ENCODE measurements at places on chromosomes 3 and 15.

DNA sequence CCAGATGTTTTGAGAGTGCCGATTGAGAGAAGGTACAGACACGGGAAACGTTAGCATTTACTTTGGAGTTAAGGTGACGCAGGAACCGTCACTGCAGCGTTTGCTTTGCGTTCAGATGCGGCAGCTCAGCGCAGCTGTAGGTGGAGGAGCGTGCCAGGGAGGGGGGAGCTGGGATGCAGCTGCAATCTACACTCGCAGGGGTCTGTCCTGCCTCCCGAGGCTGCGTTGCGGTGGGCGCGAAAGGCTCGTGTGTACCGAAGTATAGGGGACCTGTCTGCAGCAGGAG lies 425 bp upstream of the FYTTD1 start:
- no peak for DNase-seq

GRCh38 chr3:184354121-184354728 lies 7.2 kb downstream of the CLCN2 start:
- no peak for DNase-seq

- no peak for DNase-seq
Observed at GRCh38 chr15:57746786-57747185, 40.3 kb downstream of the POLR2M start.

DNA sequence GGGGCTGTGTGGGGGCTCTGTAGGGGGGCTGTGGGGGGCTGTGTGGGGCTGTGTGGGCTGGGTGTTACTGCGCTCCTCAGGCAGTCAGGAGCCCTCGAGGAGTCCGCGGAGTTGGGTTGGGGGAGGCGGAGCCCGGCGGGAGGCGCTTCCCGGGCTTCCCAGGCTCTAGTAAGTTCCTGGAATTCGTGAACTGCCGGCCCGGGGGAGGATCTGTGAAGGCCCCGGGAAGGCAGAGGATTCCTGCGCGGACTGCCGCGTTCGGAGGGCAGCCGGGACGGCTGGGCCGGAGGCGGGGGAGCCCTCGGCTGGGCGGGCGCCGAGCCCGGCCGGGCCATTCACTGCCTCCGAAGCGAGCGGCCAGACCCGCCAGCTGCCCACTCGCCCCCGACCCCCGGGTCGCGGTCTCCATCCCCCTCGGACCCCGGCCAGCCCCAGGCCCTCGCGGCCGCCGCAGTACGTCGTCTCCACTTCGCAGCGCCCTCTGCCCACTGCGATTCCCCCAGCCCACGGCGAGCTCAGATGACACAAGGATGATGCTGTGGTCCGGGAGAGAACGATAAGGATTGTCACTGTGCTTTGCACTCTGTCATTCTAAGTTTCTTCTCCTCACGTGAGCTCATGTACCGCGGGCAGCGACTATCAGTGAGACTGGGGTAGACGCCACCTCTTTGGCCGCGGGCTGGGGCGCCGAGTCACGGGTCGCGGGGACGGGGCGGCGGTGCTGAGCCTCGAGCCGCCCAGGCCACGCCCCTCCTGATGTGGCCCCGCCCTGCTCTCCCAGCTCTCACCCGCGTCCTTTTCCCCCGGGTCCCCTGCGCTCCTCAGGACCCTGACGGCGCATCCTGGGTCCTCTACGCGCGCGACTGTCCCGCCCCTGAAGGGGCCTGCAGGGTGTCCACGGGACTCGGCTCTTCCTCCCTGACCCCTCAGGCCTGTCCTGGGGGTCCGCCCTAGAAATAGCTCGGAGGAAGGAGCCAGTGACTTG lies 65.3 kb downstream of the KLF13 start:
- DNase-seq = peak; percentile 24

DNA sequence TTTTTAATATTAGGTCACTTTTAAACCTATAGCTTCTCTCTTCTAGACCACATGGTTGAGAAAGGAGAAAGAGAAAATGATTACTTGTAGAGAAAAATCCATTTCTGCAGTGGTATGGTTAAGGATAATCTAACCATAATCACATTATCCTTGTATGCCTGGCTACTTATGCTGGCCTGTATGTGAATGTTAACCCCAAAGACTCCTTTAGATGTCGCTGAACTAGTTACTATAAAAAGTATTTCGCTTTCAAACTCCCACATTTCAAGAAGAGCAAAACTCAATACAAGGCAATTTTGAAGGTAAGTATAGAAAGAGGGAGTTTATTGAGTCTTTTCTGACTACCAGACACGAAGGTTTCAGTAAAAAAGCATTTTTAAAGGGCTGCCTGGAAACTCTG lies 2.2 kb downstream of the KCTD6 start:
- DNase-seq = no peak

- DNase-seq = no peak
Observed at GRCh38 chr15:70356062-70356860, 258.5 kb upstream of the TLE3 start.

- DNase-seq = no peak
Observed at GRCh38 chr3:184822654-184823053, 10.7 kb downstream of the VPS8 start.

DNA sequence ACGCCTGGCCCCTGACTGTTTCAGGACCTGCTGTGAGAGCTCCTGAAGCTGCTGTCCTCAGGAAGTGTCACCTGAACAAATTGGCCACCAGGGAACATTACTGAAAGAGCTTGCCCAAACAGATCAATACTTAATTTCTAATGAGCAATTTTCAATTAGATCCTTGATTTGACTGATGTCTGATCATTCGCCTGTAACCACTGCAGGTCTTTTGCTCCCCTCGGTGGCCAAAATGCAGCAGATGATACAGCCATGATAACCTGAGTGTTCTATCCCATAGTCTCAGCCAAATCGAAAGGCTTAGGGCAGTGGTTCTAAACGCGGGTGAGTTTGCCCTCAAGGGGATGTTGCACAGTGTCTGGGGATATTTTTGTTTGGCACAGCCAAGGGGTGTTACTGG lies 57.6 kb upstream of the MEX3B start:
- DNase-seq = no peak

GRCh38 chr3:121295979-121296378 lies 249.8 kb downstream of the POLQ start:
- peak; percentile 31 for DNase-seq

DNA sequence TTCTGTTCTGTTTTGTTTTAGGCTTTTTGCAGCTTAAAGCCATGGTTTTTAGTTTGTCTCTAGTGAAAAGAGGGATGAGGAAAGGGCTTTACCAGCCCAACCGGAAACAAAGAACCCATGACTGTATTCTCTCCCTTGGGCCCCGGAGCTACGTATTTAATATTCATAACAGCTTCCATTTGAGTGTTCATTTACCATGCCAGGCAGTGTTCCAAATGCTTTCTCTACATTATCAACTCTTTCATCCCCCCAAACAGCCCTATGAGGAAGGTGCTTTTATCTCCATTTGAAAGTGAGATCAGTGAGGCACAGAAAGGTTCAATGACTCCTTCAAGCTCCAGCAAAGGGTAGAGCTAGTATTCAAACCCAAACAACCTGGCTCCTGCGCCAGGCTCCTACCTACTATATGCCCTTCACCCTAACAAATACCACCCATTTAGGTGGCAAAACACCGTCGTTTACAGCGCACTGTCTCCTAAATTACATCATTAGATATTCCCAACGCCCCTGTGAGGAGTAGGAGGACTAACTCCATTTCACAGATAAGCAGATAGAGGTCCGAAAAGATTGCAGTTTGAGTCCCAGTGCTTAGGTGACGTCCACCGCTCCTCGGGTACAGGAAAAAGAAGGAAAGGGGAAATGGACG lies 27.9 kb downstream of the GTPBP8 start:
- peak; percentile 16 for DNase-seq

DNA sequence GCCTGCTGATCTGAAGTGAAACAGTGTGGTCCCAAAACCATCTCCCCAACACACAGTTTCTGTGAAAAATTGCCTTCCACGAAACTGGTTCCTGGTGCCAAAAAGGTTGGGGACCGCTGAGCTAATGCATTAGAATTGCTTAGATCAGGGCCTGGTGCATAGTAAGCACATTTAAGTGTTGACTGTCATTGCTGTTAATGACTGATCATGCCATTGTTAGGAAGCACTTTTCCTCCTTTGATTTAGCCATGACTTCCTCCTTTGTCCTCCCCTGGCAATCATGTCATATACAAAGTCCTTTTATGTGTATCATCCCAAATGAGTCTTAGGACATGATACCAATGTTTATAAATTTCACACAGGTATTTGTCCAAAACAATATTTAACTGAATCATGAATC lies 81.5 kb upstream of the ATP11B start:
- DNase-seq = no peak

DNA sequence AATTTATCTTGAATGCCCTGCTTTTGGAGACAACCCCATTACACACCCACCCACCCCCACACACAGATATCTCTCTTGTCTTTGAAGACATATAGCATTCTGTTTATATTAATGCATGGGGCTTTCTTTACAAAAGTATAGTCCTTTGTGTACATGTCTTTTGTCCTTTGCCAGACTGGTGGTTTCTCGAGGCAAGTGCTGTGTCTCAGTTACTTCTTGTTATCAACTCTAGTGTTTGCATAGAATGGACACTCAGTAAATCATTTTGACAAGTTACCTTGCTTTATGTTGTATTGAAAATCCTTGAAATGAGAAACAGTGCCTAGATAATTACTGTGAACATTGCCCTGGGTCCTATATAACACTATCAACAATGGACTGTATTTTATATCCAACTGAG lies 33.9 kb downstream of the KBTBD8 start:
- no peak for DNase-seq

GRCh38 chr3:126456211-126456610 lies 19.5 kb downstream of the ZXDC start:
- DNase-seq = no peak

- no peak for DNase-seq
Observed at GRCh38 chr3:30457081-30457480, 149.3 kb upstream of the TGFBR2 start.

DNA sequence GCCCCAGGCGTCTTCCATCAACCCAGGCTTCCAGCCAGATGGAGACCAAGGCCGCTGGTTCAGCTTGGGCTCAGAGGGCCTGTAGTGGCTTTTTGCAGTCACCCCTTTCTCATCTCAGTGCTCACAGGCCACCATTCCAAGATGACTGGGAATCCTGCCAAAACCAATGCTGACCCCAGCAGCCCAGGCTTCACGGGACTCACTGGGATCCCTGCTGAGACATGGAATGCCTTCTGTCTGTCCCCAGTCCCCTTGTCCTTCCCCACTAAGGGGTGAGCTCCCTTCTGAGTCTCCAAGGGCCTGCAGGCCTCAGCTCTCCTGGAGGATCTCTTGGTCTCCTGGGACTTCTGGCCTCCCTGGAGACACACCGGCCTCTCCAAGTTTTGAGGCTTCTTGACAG lies 77.4 kb upstream of the SEC13 start:
- DNase-seq = no peak

GRCh38 chr15:85029221-85029620 lies 47.6 kb downstream of the PDE8A start:
- DNase-seq = no peak

- DNase-seq = no peak
Observed at GRCh38 chr3:184609476-184610244, 48.1 kb downstream of the EPHB3 start.

- no peak for DNase-seq
Observed at GRCh38 chr3:88019024-88019423, 39.8 kb downstream of the CGGBP1 start.

- peak; percentile 68 for DNase-seq
Observed at GRCh38 chr3:21839592-21839991, 88.6 kb upstream of the ZNF385D start.

DNA sequence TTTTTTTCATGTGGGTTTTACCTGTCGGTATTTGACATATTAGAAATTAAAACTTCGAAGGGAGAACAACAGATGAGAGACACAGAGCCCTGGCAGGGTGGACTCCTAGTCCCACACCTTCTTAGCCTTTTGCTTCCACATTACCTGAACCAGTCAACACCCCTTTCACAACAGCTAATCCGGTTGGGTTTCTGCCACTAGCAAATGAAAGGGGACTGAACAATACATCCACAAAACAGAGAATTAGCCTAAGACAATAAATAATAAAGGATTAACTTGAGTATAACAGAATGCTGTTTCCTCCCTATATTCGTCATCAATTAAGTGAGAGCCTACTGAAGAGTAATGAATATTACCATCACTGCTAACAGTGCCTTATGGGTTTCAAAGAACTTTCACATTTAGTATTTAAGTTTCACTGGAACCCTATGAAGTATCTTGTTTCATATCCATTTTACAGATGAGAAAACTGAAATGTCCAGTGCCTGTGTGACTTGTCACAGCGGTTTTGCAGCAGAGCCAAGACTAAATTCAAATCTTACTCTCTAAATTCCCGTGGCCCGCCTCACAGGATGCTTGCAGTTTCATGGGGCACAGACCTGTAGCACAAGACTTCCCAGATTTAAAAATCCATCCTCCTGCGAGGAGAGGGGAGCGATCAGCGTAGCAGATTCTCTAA lies 1.0 kb upstream of the RAB8B start:
- DNase-seq = no peak

DNA sequence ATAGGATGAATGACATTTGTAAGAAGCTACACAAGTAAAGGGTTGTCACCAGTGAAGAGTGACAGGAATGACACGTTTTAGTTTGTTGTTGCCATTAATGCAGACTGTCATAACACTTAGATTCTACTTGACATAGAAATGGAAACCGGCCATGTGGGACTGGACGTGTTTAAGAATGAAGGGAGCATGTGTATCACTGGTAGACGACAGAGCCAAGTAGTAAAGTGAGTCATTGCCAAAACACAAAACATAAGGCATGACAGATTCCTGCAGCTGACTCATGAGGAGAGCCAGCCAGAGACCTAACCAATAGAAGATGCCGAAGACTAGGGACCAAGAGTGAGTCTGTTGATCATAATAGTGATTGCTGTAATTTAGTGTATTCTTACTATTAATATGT lies 106.2 kb upstream of the PLAAT1 start:
- peak; percentile 91 for DNase-seq

GRCh38 chr3:196344663-196345062 lies 6.5 kb upstream of the TM4SF19 start:
- no peak for DNase-seq

DNA sequence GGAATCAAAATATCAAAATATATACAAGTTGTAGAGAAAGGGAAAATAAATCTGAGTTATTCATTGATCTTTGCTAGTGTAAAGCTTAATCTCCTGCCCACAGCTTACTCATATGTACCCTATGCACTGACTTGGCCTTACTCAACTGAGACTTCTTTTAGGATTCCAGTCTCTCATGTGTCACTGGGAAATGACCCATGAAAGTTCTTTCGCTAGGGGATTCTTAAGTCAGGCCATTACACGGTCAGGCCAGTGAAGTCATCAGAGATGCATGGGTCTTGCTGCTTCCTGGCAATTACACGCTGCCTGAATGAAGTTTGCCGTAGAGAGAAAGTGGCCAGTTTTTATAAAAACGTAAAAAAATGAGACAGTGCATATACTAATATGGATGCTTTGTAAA lies 20.7 kb upstream of the LPP start:
- no peak for DNase-seq

- DNase-seq = no peak
Observed at GRCh38 chr3:128763967-128764366, 38.0 kb downstream of the RAB7A start.

GRCh38 chr3:152331018-152331541 lies 62.4 kb downstream of the MBNL1 start:
- peak; percentile 74 for DNase-seq

- DNase-seq = no peak
Observed at GRCh38 chr15:98523912-98524662, 124.3 kb upstream of the IGF1R start.

All from HS-5 (cell line).